Stimulated activated CD8-positive, alpha-beta memory T cell treated with anti-CD3 and anti-CD28 coated beads, Interleukin-4, amount 100 ng/mL, for 24 hours (primary cell): ENCODE measurements at places on chromosomes 2 and 18.

DNA sequence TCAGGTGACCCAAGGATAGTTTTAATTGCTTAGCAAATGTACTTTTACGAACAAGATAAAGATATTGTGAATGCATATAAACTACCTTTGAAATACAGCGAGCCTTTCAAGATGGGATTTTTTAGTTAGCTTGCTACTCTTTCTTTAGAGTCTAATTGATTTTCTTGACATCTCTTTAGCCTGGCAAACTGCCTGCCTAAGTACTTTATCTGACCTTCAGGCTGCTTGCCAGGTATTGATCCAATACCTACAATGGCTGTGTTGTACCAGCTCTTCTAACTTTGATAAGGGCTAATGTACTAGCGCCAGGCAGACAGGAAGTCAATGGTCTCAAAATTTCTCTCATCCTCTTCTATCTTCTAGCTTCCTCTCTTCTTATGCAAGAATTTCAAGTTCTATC is 414.4 kb upstream of the ACVR2A start:
- DNase-seq: no peak

DNA sequence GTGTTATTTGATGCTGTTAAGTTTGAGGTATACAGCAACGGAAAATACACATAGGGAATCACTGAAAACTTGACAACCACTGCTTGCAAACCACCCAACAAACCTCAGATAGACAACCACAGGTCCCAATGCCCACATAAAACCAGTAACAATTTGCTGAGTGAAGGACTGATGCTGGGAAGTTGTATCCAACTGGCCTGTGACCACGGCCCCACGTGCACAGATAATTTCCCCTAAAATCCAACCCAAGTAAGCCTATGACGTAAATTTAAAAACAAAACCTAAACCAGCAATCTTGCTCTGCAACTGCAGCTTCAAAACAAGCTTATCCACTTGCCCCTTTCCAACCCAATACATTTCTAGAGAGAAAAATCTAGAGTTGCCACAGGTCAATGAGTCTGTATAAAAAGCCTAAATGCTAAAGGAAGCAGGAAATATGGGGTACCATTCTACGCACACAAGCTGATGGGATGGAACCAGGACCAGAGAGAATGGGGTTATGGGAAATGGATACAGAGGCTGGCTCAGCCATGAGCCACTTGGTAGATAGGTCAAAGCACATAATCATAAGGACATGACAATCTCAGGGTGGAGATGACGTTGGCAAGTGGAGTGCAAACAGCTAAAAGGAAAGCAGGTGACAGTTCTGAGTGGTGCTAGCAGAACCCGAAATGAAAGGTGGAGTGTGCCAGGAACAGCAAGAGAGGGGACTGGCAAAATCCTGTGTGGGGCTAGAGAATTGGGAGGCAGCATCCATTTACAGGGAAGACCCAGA is 27.8 kb upstream of the CREB1 start:
- DNase-seq: no peak

DNA sequence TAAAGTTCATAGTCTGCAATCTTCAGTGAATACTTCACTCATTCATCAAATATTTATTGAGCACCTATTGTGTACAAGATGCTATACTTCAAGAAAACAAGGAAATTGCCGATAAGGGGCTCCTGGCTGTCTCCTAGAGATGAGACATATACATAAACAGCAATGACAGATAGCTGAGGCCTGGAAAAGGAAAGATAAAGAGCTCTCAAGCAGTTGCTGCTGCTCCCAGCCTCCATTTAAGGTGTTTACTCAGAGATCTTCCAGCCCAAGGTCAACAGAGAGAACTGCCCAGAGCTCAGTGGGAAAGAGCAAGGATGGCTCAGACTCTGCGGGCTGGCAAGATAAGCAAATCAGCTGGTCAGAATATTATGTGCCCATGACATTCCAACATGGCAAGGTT is 3.3 kb upstream of the SLC14A2 start:
- DNase-seq: no peak

- no peak for DNase-seq
These were observed 100.2 kb downstream of the ATAD2B start for GRCh38 chr2:23826771-23827170.

DNA sequence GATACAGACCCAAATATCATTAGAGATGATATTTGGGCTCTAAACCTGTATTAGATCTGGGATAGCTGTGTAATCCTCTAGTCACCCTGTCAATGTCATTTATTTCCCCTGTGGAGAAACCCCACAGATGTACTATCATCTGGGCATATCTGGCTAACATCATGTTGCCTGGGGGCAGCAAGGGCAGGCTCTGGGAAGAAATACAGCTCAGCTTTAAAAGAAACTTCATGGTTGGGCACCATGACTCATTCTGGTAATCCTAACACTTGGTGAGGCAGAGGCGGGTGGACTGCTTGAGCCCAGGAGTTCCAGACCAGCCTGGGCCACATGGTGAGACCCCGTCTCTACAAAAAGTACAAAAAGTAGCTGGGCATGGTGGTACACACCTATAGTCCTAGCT is 282.5 kb downstream of the SLC8A1 start:
- DNase-seq: no peak

DNA sequence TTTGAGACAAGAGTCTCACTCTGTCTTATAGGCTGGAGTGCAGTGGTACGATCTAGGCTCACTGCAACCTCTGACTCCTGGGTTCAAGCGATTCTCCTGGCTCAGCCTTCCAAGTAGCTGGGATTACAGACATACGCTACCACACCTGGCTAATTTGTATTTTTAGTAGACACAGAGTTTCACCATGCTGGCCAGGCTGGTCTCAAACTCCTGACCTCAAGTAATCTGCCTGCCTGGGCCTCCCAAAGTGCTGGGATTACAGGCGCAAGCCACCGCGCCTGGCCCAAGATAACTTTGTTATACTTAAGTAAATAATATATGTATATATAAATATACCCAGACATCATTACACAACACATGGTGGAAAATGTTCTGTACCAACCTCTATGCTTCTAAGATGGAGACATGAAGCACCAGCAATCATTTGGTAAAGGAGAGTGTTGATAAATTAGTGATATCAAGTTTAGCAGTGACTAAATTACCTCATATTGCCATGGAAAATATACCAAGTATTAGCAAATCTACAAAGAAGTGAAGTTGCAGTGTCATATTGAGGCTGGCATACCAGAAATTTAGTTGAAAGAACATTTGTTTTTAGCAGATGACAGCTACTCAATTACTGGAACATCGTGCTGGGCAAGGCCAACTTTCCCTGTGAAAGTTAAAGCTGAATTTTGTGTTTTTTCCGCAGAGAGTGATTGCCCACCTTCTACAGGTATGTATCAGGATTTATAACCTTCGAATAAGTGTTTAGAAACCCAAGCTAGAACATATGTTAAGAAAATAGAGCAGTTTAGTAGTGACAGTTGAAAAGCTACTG is 177.7 kb downstream of the MYCN start:
- no peak for DNase-seq

DNA sequence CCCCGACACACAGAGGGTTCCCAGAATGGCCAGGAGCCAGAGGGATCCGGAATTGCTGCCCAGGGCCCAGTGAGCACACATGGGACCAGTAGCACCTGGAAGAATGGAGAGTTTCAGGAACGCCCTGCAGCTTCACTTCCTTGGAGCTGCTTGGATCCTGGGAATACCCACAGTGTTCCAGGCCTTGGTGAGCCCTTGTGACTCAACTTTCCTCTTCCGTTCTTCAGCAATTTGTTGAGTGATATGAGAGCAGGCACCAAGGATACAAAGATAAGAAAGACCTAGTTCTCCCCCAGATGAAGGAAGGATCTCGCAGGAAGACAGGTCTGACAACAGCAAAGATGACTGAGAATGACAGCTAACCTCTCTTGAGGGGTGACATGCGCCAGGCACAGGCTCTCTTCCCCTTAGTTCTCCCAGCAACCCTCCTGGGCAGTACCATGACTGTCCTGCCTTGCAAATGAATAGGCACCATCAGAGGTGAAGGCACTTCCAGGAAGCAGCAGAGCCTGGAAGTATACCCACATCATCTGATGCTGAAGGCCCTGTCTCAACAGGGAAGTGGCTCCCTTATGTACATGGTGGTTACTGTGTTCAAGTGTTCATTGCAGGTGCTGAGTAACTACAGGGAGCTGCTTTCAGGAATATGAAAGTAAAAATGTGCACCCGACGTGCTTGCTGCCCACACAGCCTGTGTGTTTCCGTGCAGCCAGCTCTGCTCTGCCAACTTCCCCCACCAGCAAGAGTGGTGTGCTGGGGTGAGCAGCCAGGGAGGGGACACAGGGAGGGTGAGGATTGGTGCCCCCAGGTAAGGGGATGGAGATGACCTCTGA is 116.2 kb downstream of the STPG4 start:
- no peak for DNase-seq

GRCh38 chr2:215606219-215606618 is 170.4 kb upstream of the FN1 start:
- no peak for DNase-seq

GRCh38 chr2:130796290-130796689 is 40.4 kb upstream of the ARHGEF4 start:
- no peak for DNase-seq

GRCh38 chr2:118255301-118255700 is 167.0 kb downstream of the INSIG2 start:
- no peak for DNase-seq

- DNase-seq: no peak
These were observed 15.2 kb upstream of the TMEM37 start for GRCh38 chr2:119416299-119416923.

DNA sequence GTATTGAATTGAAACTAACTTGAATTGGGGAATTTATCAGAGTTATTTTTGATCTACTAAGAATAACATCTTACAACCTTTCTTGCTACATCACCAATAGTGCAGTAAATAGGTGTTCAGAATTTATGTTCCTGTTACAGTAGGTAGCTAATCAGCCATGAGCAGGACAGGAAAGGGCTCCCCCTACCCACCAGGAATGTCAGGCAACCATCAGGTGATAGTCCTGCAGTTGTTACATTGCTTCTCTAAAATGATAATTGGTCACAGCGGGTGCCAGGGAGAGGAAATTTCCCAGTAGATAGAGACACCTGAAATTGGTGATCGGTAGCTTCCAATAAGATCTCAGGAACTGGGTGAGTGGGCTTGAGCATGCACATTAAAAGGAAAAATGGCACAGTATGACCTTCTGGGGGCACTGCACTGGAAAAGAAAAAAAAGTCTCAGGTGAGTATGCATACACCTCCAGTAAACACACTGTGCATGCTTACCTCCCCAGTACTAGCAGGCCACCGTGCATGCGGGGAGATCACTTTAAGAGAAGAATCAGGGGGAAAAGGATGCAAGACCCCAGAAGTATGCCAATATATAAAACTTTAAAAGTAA is 1092.0 kb upstream of the LRRTM1 start:
- no peak for DNase-seq

DNA sequence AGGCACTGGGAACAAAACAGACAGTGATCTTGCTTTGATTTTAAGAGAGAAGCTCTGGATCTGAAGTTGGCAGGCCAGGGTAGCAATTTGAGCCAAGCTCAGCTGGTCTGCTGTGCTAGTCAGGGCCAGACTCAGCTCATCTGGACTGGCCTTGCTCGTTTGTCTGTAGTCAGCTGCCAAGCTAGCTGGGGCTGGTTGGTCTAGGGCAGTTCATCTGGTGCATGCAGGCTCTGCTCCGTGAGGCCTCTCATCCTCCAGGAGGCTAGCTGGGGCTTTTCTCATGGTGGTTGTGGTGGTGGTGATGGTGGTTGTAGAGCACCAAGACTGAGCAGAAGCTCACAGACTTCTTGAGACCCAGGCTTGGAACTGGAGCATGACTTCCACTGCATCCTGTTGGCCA is 10.3 kb downstream of the FBLN7 start:
- no peak for DNase-seq
